ENCODE measurements at places on chromosomes 7 and 10. TPM values are rescaled to one million over a fixed set of nuclear protein-coding genes. Genes with fewer than 3 reads are reported as not detected.
A peak's percentile ranks its signal among the peaks of the same experiment; 100 is the strongest.

The PRKG1 gene
- polyA plus RNA-seq, result 4.3 TPM

The JMJD1C gene
- polyA plus RNA-seq, result 15.3 TPM

The MYOF gene
- polyA plus RNA-seq, result 134 TPM

The MXI1 gene
- polyA plus RNA-seq, result 17.8 TPM

The CALN1 gene
- not detected for polyA plus RNA-seq

The OR9A2 gene
- polyA plus RNA-seq, result not detected

The SLC26A4 gene
- polyA plus RNA-seq, result 0.61 TPM

The INMT gene
- not detected for polyA plus RNA-seq

The NME8 gene
- polyA plus RNA-seq, result not detected

DNA sequence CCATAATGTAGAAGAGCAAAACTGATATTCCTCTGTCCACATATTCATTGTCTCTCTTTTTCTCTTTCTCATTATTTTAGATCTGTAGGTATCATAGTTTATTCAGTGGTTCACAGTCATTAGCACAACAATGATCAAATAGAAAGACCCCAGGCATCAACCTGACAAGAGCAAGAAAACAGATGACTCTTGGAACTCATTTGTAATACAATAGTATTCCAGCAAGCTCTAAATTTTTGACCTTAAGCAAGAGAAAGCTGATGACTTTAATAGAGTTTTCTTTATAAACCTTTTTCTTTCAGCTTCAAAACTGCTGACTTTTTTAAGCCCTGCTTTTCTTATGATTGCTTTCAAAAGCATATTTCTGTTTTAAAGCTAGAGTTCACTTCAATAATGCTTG lies 507.5 kb upstream of the SORCS1 start:
- no peak for DNase-seq

DNA sequence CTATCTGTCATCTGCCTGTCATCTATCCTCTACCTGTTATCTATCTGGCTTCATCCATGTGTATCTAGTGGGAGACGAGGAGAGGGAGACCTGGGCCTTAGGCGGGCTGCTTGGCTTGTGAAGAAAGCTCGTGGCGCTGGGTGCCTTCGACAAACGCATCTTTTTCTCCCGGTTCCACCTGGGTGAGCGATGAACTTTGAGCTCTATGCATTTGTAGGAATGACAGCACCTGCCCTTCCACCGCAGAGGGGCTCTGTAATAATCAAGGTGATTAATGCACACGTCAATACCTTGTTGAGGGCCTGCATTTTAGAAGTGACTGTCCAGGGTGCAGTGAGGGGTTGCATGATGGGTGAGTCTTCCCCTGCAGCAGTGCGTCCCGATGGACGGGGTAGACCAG lies 2.6 kb upstream of the VIPR2 start:
- DNase-seq, result no peak

GRCh38 chr7:105705427-105705826 lies 124.1 kb upstream of the EFCAB10 start:
- no peak for DNase-seq

GRCh38 chr7:101990811-101991418 lies 173.5 kb downstream of the CUX1 start:
- DNase-seq, result no peak

DNA sequence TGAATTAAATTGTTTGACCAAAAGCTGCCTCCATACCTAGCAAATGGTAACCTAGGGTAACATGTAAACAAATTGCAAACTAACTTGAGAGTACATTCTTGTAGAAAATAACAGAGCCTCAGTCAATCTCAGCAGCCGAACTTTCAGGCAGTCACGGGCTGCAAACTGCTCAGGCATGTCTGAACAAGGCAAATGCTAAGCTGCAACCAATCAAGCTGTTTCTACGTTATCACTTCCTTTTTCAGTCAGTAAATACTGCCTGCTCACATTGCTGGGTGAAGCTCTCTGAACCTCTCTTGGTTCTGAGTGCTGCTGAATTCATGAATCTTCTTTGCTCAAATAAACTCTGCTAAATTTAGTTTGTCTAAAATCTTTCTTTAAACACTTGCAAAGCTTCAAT lies 1212.4 kb downstream of the SORCS1 start:
- no peak for DNase-seq

- DNase-seq, result no peak
Measured at GRCh38 chr7:18040196-18040595, 12.6 kb upstream of the PRPS1L1 start.

DNA sequence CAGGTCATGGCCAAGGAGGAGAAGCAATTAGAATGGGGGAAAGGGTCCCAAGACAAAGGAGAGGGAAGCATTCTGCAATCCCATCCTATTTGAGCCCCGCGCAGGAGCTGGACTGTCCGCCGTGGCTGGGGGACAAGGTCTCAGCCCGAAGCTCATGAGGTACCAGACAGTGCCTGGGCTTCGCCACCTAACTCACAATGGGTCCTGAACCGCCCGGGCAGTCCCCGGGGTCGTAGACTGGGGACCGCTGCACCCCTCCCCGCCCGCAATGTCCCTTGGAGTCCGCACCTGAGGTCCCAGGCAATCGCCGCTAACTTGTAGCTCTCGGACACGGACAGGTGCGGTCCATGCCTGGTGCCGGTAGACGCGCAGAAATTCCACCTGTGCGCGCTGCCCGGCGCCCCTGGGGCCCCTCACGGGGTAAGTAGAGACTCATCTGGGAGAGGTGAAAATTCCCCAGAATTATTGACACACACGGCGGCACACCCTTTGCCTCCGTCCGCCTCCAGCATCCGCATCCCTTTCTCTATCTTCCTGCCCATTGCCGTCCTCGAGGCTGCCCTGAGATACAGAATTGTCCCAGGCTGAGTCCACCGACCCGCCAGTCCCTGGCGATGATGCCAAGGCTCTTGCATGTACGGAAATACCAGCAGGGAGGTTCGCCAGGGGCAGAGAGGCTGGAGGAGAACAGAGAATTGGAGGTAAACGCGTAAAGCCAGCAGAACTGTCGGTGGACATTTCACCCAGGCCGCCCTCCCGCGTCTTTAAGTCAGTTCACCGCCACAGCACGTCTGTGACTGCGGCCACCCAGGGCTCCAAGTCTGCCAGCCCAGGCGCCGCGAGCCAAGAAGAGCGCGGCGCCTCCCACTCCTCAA lies 1.8 kb downstream of the CHRM2 start:
- peak; percentile 64 for DNase-seq

DNA sequence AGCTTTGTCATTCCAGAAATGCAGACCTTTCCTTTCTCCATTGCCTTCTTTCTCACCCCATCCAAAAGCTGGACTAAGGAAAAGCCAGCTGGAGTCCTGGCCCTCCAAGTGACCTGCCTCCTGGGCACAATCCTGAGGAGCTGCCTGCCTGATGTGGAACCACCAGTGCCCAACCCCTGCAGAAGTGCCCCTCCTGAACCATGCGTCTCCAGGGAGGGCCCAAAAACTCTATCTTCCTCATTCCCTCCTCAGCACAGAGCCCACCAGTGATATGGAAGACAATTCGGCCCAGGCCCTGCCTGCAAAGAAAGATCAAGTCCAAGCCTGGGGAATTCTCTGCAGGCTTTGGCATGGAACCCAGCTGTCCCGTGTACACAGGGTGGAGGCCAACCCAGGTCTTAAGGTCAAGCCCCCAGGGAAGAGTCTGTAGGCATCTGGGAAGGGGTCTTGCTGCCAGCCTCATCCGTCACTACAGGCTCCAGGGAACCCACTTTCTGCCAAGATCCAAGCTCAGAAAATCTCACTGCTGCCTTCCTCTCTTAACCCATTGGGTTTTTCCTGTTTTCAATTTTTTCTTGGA lies 3.5 kb upstream of the GRID1 start:
- DNase-seq, result no peak

DNA sequence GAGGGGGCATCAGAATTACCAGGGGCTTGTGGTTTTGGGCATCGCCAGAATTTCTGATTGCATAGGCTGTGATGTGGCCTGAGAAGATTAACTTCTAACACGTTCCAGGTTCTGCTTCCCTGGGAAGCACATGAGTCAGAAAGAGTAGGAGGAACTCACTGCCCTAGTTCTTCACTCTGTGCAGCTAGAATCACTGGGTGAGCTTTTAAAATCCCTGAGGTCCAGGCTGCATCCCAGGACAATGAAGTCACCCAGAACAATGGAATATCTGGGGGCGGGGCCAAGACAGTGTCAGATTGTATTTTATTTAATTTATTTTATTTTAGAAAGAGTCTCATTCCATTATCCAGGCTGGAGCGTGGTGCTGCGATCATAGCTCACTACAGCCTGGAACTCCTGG lies 636.5 kb downstream of the CALN1 start:
- DNase-seq, result no peak

DNA sequence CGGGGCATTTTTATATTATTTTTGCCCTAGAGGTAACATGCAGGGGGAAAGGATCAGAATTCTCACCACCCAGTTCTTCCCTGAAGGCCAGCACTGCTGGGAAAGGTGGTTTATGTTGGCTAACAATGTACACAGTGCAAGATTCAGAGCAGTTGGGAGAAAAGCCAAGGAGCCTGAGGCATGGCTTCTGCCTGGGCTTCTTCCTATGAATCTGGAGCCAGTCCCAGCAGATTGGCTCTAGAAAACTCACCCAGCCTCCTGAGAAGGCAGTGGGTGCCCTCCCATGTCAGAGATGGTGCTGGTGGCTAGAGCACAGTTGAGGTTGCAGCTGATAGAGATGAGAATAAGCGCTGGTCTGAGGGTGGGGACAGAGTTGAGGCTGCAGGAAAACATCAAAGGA lies 44.7 kb upstream of the GPR26 start:
- no peak for DNase-seq

GRCh38 chr10:96038476-96039387 lies 4.7 kb upstream of the CCNJ start:
- no peak for DNase-seq

DNA sequence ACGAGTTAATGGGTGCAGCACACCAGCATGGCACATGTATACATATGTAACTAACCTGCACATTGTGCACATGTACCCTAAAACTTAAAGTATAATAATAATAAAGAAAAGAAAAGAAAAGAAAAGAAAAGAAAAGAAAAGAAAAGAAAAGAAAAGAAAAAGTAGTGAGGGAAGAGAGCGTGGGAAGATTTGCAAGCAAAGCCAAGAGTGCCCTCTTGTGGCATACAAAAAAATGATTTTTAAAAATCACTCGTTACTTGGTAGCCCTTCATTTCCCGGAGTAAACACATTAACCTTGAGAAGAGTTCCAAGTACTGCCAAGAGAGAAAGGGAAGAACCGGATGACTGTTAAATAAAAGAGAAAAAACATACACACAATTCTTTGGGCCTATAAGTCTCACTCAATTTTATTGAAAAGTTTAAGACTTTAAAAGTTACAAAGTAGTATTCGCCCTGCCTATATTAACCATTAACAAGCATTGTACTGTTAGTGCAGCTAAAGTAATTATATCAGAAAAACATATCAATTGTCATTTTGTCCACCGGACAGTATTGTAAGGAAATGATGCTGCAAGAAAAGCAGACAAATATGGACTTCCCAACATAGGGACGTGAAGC lies 6.2 kb upstream of the CH25H start:
- DNase-seq, result peak; percentile 34

- DNase-seq, result no peak
Measured at GRCh38 chr10:132345345-132345744, 13.4 kb downstream of the LRRC27 start.
